ENCODE measurements at places on chromosomes 11 and 22.

DNA sequence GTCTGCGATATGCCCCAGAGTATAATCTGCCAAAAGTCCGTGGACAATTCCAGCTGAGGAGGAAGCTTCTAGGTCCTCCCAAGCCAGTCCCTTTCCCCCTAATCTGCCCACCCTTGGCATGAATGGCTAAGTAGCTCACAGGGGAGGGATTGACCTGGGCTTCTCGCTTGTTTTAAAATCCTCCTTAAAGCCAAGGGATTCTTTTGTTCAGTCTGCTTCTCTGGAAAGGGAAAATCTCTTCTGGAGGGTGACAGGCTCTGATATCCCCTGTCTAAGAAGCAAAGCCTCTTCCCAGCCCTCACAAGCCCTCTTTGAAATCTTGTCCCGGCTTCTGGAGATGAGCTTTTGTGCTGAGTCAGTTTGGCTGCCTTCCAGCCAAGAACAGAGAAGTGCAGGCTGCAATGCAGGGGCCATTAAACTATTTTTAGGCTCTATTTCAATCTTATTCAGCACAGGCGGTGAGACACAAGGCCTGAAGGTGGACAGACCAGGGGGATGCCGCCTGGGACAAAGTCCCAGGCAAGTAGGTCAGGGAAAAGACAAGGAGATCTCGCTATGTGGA lies 23.9 kb downstream of the NEFH start:
- no peak for DNase-seq

DNA sequence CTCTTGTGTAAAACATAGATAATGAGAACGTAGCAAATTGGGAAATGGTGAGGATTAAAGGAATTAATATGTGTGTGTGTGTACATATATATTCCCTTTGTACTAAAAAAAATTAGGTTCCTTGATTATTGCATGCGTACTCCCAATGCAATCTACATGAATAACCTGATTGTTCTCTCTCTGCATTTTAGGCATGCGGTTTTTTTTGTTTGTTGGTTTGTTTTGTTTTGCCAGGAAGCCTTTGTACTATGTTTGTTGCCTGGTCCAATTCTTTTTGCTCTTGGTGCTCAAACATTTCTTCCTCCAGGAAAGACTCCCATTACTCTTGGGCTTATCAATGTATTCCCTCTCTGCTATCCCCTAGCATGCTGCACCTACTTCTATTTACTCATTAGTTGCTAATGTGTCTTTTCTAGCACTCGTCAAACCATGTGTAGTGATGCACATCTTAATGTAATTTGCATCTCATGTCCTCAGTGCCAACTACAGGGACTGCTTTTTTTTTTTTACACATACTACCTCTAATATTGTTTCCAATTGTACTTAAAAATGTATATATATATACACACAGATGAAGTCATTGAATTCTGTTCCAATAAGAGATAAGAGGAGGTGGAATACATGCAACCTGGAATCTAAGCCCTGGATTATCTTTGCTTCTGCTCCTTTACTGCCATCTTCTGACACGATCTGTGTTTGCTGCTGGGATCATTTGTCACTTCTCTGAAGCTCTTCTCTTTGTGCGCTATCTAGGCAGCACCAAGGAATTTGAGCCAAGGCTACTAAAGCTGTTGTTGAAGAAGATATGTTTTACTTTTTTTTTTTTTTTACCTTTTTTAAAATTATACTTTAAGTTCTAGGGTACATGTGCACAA lies 197.2 kb upstream of the ANO3 start:
- peak; percentile 62 for DNase-seq

- DNase-seq: no peak
These were observed 5.0 kb upstream of the APOBEC3A start for GRCh38 chr22:38952281-38952993.

DNA sequence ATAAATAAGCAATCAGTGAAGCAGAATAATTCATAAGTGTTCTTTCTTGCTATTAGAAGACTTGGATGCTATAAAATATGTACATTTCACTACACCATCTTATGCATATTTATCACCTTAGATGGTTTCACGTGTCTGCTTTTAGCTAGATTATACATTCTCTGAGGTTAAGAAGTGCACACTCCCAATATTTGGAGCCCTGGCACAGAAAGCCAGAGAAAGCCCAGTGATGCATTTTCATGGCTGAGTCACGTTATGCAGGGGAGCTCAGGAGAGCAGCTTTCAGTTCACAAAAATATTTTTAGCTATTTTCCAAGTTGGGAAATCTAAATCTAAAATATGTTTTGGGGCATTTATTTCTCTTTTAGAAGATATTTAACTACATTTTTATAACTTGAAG lies 5.1 kb upstream of the TP53AIP1 start:
- DNase-seq: no peak

DNA sequence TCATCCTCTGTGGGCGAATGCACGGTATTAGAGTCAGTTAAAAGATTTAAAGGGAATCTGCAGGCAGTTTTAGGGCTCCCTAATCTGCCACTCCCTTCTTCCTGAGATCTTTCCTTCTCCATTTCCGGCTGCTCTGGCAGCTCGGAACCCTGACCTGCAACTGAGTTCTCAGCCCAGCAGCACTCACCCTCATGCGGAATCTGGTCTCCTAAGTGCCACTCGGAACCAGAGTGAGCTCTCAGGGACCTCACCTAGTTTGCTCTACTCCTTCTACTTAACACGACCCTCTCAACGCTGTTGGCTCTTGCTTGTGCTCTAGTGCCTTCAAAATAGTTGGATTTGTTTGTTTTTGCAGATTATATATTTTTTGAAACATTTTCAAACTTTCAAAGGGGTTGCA lies 19.3 kb upstream of the IL10RA start:
- DNase-seq: no peak

DNA sequence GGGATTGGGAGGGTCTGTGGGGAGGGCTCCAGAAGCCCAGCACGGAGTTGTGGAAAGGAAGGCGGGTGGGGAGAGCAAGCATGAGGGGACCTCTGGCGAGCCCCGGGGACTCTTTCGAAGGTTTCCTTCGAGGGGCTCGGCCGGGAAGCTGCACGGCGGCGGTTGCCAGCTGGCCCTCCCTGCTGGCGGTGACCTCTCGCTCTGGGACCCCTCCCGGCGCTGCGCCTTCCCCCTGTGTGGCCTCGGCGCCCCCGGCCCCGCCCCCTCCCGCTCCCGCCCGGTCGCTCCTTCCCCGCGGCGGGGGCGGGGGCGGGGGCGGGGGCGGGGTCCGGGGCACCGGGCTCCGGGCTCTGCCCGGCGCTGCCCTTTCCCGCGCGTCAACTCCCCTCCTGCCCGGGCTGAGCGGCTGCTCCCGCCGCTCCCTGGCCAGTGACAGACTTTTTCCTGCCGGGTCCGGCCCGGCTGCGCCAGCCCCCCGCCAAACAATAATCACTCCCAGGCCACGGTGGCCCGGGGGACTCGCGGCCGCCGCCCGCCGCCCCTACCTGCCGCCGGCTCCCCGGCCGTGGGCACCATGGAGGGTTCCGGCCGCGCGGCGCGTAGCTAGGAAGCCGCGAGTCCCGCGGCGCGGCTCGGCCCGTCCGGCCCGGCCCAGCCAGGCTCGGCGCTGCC lies 941 bp downstream of the CLCF1 start:
- peak; percentile 52 for DNase-seq

- no peak for DNase-seq
These were observed 2.7 kb upstream of the MUC5B start for GRCh38 chr11:1219834-1220815.

All from GM23338 (cell line).